ENCODE measurements at places on chromosomes 3 and 15.

DNA sequence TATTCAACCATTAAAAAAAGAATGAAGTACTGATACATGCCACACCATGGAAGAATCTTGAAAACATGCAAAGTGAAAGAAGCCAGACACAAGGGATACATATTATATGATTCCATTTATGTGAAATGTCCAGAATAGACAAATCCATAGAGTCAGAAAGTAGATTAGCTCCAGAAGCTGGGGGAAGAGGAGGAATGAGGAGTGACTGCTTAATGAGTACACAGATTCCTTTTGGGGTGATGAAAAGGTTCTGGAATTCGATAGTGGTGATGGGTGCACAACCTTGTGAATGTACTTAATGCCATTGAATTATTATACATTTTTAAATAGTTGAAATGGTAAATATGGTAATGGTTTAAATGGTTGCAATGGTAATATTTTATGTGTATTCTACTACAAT lies 90.6 kb upstream of the SPATA12 start:
- no peak for DNase-seq

DNA sequence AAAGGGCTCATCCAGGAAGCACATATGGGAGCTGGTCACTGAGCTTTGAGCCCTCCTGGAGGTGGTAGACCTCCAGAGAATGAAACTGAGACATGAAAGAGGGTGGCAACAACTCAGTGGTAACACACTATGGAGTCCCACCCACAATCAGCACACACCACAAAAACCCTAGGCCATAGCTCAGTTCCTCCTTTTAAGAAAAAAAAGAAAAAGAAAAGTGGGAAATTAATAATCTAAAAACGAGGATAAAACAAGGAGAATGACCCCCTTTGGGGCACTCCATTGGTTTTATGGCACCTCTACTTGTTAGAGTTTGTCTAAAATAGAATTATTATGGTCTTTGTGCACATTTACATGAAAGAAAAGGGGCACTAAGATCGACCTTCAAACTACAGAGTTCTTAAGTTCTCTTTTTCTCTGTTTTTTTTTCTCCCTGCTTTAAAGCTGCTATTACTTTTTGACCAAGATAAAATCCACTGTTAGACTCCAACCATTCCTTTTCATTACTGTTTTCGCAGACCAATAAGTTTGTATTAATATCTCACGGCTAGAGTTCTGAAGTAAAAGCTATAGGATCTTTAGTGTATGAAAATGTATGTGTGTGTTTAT lies 40.2 kb upstream of the ZBTB20 start:
- DNase-seq = no peak

GRCh38 chr3:124774327-124774718 lies 44.1 kb downstream of the UMPS start:
- DNase-seq = no peak

DNA sequence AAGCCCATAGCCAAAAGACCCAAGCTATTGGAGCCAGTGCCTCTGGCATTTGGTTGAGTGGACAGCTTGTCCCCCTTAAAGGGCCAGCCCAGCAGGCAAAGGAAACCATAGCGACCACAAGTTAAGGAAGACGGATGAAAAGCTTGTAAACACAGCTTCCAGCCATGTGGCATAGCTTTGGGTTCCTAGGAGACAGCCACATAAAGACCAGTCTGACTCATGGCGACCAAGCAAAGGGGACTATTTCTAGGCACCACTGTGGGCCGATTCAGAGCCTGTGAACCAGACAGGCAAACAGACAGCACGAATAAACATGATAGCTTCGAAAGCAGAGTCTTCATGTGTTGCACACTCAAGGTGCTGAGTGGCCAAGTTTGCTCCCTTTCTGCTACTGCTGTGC lies 30.5 kb upstream of the SRGAP3 start:
- DNase-seq = no peak

DNA sequence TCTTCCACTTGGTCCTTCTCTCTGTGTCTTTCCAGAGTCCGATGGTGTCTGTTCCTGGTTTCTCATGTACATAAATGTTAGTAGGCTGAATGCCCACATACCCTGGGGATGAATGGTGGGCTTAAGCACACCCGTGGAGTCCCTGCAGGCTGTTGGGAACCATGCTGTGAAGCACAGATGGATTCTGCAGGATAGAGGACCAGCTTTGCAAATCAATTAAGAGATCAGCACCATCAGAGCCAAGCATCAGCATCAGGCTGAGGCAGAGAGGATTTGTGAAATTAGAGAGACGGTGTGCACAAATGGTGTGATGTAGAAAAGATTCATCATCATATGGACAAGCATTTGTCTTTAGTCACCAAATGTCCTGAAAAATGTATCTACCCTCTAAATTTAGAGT lies 127.1 kb downstream of the SV2B start:
- DNase-seq = no peak

GRCh38 chr3:57706462-57706861 lies 13.6 kb upstream of the DENND6A start:
- no peak for DNase-seq

- DNase-seq = no peak
Observed at GRCh38 chr15:74893627-74894026, 3.8 kb downstream of the MPI start.
